ENCODE measurements at places on chromosomes 5 and 9.

GRCh38 chr9:127767909-127768331 is 10.5 kb downstream of the SH2D3C start:
- DNase-seq, result no peak

DNA sequence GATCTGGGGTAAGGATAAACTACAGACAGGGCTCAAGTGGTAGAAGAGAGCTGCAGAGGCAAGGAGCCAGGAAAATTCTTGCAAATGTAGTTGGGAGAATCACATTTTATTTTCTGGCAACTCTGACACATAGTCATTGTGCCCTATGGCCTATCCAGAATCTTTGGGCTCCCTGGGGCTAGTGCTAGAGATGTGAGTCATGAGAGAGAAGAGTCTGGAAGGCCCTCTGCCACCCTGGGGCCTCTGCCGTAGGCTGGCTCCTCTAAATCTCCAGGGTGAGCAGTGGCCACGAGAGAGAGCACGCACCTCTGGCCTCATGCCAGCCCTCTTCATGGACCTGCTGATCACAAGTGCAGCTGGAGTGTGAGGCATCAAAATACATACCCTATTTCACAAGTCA is 74.3 kb upstream of the SSBP2 start:
- no peak for DNase-seq

DNA sequence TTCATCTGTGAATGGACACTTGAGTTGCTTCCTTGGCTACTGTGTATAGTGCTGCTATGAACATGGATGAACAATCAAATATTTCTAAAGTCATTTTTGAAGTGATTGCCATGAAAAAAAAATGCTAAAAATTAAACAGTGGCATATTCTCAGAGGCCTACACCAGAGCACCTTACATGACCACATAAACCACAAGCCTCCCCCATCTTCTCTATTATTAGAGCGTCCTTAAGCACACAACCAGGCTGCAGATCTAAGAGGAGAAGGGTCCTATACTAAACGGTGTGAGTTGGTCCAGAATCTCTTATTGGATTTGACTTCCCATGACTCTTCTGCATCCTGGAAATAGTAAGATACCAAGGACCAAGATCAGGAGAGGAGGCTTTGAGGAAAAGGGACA is 34.3 kb downstream of the PCA3 start:
- DNase-seq, result no peak

DNA sequence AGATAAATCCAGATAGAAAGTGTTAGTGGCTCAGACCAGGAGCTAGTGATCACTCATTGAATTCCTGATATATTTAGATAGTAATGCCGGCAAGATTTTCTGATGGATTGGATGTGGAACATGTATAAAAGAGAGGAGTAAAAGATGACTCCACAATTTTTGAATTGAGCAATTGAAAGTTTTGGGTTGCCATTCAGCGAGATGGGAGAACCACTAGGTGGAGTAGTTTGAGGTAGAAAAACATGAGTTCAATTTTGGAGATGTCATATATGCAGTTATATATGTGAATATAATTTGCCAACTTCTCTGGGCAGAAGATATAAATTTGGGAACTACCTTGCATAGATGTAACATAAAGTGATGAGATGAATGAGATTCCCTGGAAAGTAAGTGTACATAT is 502.5 kb upstream of the SEMA6A start:
- DNase-seq, result no peak

- DNase-seq, result no peak
Measured at GRCh38 chr9:5288591-5288990, 15.9 kb downstream of the RLN2 start.

Measured in stimulated activated CD4-positive, alpha-beta T cell treated with anti-CD3 and anti-CD28 coated beads, TNF-alpha, amount 100 ng/mL, for 4 hours (primary cell).